ENCODE measurements at places on chromosomes 1 and 21. TPM values are rescaled to one million over a fixed set of nuclear protein-coding genes. Genes with fewer than 3 reads are reported as not detected.

- no peak for DNase-seq
These were observed 16.3 kb upstream of the ATP5PO start for GRCh38 chr21:33931799-33932390.

DNA sequence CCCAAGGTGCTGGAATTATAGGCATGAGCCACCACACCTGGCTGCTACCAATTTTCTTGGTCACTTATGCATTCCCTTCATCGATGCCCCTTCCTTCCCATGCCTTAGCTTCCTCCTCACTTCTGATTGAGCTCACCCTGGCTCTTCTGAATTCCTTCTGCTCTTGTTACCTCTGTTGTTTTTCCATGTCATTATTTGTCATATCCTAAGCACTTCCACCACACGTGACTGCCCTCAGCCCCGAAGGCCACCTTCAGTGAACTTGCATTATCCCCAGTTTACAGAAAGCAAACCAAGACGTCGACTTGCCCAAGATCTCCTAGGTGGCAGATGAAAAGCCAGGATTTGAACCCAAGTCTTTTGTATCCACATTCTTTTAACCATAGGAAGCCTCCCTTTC lies 30.7 kb downstream of the CA6 start:
- DNase-seq = no peak

Gene RGS13
- total RNA-seq = 0.64 TPM

DNA sequence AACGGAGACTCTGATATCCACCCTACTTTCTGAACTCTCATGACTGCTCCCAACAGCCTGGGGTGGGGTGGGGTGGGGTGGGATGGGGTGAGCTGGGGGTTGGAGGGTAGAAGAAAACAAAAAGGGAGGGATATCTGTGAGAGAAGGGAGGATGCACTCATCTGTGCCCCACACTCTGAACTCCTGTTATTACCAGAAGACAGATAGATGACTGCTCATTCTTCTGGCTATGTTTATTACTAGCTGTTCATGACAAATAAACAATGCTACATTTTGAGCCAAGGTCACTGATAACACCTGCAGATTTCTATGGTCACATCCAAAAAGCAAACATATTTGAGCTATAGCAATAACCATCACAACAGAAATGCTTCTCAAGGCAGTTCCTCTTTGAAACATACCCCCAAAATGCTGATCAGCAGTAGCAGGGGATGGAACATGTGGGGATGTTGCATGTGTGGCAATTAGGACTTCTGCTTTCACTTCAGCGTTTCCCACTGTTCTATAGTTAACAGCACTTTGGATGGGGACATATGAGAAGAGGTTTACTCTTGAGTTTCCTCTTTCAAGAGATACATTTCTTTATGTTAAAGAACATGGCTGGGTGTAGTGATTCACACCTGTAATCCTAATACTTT lies 43.3 kb downstream of the GPR3 start:
- DNase-seq = no peak

DNA sequence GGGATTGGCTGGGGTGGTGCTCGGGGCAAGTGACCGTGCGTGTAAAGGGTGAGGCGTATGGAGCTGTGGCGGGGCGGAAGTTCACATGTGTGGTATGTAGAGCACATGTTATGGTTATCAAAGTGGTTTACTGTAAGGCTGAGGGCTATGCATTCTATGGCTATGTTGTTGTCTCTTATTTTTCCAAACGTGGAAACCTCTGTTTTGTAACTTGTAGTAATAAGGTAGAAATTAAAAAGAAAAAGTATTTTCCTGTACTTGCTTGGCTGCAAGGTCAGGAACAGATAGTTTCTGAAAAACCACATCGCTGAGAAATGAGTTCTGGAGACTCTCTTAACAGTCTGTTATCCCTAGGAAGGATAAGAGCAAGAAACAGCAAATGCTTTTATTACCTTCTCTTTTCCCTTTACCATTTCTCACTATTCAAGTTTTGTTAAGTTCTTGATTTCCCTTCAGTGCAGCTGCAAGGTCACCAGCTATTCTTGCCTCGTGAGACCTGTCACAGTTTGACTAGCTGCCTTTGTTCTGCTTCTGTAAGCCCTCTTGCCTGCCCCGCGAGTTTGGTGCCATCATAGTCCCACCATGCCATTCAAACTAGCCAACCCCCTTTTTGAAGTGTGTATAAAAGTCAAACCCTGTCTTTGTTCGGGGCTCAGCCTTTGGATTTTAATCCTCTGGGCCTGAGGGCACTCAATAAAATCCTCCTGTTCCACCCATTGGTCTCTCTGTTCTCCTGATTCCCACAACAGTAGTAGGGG lies 9.5 kb downstream of the RNU1-2 start:
- DNase-seq = peak; percentile 79

Gene SLC45A3
- 5.1 TPM for total RNA-seq

DNA sequence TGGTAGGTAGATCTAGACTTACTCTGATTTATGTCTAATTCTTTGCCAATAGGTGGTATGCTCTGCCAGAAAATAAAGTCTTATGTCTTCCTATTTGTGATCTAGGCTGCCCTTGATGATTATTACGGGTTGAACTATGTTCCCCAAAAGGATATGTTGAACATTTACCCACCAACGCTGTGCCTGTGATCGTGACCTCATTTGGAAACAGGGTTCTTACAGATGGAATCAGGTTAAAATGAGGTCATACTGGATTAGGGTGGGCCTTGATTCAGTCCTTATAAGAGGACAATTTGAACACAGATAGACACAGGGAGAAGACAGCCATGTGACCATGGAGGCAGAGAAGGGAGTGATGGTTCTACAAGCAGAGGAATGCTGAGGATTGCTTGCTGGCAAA lies 95.1 kb upstream of the BCAR3 start:
- DNase-seq = no peak

GRCh38 chr1:8425150-8425780 lies 107.4 kb downstream of the SLC45A1 start:
- no peak for DNase-seq

DNA sequence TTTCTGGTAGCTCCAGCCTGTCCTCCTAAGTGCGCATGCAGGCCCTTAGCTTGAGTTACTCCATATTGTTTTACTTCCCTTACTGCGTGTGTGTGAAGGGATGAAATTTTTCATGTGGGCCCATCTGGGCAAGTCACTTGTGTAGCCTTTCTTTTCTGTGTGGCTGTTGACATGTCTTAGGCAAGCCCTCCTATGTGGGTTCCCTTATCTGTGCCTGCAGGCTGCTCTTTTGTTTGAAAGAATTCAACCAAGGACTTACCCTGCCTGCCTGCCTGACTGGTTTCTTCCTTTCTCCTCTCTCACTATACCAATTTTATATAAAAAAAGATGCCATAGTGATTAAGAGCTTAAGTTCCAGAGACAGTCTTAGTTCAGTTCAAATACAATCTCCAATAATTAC lies 249.3 kb downstream of the ATG4C start:
- no peak for DNase-seq

GRCh38 chr1:224825525-224826000 lies 103.9 kb upstream of the DNAH14 start:
- no peak for DNase-seq

DNA sequence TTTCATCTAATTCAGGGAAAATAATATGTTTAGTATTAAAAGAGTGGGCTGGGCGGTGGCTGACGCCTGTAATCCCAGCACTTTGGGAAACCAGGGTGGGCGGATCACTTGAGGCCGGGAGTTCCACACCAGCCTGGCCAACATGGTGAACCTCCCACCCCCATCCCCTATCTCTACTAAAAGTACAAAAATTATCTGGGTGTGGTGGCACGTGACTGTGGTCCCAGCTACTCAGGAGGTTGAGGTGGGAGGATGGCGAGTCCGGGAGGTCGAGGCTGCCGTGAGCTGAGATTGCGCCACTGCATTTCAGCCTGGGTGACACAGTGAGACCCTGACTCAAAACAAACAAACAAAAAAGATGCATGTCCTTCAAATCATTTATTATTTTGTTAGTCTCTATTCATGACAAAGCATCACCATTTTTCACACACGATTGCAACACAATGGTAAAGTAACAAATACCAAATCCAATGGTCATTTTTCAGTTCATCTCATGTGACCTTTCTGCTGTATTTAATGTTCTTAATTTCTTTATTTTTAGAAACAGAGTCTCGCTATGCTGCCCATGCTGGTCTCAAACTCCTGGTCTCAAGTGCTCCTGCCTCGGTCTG lies 1.0 kb downstream of the MSH4 start:
- no peak for DNase-seq

Gene IL10
- 0.95 TPM for total RNA-seq

- DNase-seq = no peak
These were observed 51.8 kb downstream of the SLAMF6 start for GRCh38 chr1:160471253-160471652.

DNA sequence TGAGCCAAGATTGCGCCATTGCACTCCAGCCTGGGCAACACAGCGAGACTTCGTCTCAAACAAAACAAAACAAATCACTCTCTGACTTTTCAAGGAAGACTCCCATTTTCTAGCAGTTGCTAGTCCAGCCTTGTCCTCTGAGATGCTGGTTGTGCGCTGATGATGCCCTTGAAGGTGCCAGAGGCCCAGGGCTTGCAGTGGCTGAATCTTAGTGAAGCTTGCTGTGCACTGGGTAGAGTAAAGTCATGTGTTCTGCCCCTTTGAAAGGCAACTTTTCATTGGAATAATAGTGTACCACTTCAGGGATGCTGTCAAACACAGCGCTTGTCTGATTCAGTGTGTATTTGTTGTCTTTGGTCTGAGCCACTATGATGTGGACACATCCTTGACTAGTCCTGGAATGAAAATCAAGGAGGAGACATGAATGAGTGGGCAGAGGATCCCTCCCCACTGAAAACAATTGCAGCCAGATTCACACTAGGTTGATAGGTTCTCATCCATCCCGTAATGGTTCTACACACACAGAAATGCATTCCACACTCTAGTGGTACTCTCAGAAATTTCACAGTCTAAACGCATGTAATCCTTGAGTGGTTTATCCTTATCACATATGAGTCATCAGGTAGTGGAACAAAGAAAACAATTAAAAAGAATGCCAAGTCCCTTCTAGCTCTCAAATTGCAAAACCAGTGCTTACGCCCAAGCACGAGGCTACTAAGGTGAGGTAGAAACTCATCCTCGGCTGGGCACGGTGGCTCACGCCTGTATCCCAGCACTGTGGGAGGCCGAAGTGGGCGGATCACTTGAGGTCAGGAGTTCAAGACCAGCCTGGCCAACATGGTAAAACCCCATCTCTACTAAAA lies 17.8 kb upstream of the TDRD10 start:
- DNase-seq = no peak

DNA sequence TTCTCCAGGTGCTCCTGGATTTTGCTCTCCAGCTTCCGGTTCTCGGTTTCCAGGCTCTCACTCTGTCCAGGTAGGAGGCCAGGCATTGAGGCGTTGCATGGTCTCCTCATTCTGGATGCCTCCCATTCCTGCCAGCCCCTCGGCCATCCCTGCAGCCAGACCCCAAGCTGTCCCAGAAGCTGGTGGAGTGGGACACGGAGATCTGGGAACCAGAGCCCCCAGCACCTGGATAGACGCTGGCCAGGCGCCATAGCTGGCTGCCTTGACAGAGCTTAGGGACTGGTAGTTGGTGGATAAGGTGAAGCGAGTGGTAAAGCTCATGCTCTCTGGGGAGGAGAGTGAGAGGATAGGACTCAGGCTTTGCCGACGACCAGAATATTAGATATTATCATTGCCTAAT lies 29.6 kb downstream of the RAP1A start:
- no peak for DNase-seq

DNA sequence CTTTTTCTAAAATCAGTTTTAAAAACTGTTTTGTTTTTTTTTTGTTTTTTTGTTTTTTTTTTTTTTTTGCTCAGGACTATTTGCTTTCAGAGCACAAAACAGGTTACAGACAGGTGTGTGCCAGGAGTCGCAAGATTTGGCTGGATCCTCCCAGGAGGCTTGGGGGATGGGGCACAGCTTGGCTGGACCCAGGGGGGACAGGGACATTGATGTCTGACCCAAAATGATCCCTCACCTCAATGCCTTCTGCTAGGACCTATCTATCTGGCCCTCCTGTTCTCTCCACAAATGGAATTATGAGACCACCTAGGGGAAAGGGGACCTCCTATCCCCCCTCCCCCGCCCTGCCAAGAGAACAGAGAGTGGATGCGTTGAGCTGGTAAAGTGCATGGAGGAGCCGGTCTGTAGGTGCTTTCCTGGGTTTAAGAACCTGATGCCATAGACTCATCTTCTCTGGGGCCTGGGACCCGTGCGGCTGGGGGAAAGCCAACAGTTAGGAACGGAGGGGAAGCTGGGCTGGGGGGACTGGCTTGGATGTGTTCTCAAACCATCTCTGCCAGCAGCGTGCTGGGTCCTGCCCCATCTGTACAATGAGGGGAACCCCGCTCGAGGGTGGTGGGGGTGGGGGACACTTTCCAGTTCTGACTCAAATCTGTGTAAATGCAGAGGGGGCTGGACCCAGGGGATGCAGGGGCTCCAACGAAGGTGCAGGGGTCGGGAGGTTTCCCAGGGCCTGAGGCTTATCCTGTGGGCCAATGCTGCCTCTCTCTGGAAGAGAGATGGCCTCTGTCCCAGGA lies 28.9 kb downstream of the RUNX3 start:
- no peak for DNase-seq

Gene ARL8A
- total RNA-seq = 68.0 TPM

GRCh38 chr1:235599536-235599935 lies 50.0 kb downstream of the GNG4 start:
- DNase-seq = no peak

Gene PLA2G2F
- total RNA-seq = not detected

DNA sequence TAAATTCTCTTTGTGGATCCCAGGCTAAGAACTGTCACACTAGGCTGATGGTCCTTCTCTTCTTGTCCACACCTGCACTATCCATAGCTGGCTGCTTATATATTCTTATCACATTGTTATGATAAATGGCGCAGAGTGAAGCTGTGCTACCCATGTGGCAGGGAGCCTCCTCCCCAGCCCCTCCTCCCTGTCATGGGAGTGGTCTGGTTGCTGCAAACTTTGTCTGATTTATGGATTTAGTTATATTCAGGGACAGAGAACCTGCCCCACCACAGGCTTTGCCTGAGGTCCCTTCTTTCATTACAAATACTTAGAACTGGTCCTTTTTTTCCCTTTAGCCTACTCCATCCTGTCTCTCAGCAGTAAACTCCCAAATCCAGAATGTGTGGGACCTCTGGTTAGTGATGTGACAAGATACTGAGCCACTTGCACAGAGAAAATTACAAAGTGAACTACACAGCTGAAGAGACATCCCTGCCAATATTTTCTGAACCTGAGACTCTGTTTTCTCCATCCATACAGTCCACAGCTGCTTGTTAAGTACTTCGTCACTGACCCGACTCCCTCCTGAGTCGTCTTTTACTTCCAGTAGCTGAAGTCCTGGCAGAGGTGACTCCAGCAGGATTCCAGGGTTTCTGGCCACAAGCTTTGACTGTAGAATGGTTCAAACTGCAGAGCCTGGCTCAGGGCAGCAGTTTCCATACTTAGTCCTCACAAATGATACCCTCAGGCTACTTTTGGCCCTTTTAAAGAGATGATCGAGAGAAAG lies 37.6 kb downstream of the PTGFRN start:
- DNase-seq = no peak

- no peak for DNase-seq
These were observed 121.1 kb downstream of the NUF2 start for GRCh38 chr1:163442895-163443294.

Measured in natural killer cell treated with Interleukin-12 subunit alpha and Interleukin-12 subunit beta and Interleukin-15 and Interleukin-18, amount 100 ng/mL, for 72 hours (primary cell).